ENCODE measurements at places on chromosomes 3 and 15.

GRCh38 chr3:129469026-129469425, 29.0 kb downstream of the IFT122 start:
- no peak for DNase-seq

GRCh38 chr15:88646951-88647350, 8.1 kb downstream of the ISG20 start:
- no peak for DNase-seq

GRCh38 chr3:142958707-142959106, 4.8 kb downstream of the PAQR9 start:
- DNase-seq = peak; percentile 70

GRCh38 chr15:60000824-60001609, 3.1 kb upstream of the FOXB1 start:
- DNase-seq = no peak

DNA sequence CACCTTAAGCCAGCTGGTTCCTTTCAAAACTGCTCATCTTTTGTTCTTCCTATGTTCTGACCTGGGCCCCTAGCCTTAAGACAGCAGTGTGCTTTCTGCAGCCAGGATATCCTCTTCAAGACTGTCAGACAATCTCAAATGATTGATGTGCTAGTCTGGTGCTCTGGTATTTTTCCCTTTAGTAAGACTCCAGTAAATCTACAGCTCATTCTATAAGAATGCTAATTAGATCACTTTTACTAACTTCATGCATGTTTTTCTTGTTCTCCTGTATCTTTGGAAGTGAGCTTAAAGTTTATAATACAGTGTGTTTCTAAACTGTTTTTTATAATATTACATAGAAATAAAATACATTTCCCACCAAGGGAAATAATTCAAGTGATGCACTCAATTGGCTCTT, 220.9 kb upstream of the NANOGP8 start:
- no peak for DNase-seq

- no peak for DNase-seq
Measured at GRCh38 chr3:146077181-146077580, 83.8 kb downstream of the PLOD2 start.

DNA sequence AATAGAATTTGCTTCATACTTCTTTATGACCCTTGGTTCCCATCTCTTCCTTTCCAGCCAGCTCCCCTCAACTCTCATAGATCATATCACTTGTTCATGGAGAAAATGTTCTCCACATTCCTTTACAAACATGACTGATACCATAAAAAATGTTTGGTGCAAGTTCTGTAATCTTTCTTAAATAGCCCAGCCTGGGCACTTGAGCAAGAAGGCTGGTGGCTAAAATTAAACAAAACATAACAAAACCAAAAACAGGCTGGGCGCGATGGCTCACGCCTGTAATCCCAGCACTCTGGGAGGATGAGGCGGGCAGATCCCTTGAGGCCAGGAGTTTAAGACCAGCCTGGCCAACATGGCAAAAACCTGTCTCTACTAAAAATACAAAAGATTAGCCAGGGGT, 8.9 kb upstream of the POLR2M start:
- DNase-seq = no peak

GRCh38 chr15:31364301-31365031, 37.8 kb downstream of the KLF13 start:
- DNase-seq = peak; percentile 75

GRCh38 chr15:98138910-98139309, 178.4 kb downstream of the ARRDC4 start:
- no peak for DNase-seq

DNA sequence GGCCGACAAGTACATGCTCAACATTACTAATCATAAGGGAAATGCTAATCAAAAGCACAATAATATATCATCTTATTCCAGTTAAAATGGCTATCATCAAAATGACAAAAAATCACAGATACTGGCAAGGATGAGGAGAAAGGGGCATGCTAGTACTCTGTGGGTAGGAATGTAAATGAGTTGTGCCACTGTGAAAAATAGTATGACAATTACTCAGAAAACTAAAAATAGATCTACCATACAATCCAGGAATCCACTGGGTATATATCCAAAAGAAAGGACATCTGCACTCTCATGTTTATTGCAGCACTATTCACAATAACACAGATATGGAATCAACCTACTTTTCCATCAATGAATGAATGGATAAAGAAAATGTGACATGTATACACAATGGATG, 1256.5 kb downstream of the SI start:
- no peak for DNase-seq
